ENCODE measurements at places on chromosomes 5 and 9. TPM values are rescaled to one million over a fixed set of nuclear protein-coding genes. Genes with fewer than 3 reads are reported as not detected.

Gene FUT7
- total RNA-seq = not detected

Gene TSSK1B
- total RNA-seq = 1.2 TPM

Gene PCDHB6
- 1.1 TPM for total RNA-seq

Gene CXCL14
- 16.0 TPM for total RNA-seq

Gene C5orf52
- not detected for total RNA-seq

Gene QRFP
- not detected for total RNA-seq
